ENCODE measurements at places on chromosomes 16 and 17. TPM values are rescaled to one million over a fixed set of nuclear protein-coding genes. Genes with fewer than 3 reads are reported as not detected.

DNA sequence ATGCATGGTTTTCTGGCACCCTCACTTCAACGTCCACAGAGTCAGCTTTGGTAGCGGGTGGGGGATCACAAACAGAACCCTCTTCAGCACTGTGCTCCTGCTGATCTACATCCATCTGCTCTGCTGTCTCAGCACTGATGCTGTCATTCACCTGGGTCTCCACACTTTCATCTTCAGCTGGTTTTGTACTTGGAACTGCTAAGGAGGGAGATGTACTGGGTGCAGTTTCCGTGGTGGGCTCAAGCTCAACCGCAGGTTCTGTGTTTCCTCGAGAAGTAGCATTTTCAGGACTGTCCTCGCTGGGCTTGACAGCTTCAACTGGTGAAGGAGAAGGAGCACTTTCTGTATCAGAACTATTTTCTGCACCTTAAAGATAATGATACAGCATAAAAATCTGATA is 101.8 kb downstream of the TTC19 start:
- DNase-seq: no peak

DNA sequence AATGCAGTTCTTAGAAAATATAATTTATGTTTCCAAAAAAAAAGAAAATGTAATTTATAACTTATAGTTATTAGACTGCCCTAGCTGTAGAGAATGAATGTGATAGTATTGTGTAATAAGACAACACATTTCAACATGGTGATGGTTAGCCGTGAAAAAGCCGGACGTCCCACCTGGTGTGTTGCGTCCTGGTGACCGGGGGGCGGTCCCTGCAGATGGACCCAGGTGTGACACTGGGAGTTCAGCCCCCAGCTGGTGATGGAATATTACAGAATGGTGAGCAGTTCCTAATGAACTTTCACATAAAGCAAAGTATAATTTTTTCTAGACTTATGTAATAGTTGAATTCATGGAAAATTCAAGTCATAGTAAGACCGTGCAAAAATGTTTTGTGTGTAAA is 132.8 kb downstream of the LAT start:
- DNase-seq: no peak

DNA sequence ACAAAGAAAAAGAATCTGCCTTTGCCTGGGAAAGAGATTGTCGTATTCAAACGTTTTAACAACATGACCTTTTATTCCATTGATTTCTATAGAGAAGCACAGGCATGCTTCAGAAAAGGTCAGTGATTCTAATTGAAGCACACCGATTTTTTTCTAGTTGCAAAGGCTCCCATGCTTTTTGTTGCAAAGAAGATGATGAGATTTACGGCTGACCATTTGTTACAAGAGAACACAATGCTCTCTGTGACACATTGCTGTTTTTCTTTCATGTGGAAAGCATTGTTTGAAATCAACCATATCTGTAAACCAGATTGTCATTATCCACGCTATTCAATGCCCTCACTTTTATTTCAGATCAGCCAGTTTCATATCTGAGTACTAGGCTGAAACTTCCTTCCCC is 99.8 kb downstream of the NLK start:
- no peak for DNase-seq

GRCh38 chr17:46163316-46163715 is 29.9 kb downstream of the KANSL1 start:
- no peak for DNase-seq

DNA sequence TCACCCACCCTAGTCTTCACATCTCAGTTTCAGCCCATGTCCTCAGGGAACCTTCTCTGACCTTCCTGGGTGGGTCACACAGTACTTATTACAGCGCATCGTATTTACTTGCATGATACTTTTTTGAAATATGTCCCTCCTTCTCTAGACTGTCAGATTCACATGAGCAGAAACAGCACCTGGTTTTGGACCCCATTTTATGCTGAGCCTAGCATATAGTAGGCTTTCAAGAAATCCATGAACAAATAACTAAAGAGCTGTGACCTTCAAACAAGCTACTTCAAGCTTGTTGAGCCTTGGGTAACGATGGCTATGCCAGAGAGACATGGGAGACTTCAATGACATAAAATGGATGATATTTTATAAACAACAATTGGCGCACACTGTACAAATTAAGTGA is 150.3 kb downstream of the GRIN2A start:
- no peak for DNase-seq

DNA sequence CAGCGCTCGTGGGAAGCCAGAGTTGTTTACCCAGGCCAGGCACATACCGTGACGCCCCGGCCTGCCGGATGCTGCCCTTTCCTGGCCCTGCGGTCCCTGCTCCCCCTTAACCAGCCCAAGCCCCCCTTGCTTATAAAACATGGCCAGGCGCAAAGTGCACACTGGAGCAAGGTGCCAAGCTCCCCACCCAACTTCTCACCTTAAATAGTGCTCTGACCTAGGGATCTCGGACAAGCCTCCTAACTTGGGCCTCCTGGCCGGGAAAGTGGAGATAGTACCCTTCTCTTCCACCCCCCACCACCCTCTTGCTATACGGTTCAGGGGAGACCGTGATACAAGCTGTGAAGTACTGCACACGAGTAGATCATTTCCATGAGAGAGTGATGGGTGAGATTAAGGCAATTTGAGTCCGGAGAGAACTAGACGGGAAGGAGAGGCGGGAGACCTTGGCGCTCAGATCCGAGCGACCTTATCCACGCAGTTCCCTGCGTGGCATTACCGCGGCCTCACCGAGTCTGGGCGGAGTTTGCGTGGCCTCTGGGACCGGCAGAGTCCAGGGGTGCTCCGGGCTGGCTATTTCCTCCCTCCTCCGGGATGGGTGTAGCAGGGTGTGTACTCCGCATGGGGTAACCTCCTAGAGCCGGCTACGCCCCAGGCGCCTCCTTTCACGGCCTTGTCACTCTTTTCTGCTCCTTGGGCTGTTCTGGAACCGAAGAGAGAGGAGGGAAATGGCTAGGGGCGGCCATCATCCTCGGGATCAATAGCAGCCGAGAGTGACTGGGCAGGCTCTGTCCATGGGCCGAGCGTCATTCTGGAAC is 4.4 kb upstream of the LHX1 start:
- DNase-seq: no peak

DNA sequence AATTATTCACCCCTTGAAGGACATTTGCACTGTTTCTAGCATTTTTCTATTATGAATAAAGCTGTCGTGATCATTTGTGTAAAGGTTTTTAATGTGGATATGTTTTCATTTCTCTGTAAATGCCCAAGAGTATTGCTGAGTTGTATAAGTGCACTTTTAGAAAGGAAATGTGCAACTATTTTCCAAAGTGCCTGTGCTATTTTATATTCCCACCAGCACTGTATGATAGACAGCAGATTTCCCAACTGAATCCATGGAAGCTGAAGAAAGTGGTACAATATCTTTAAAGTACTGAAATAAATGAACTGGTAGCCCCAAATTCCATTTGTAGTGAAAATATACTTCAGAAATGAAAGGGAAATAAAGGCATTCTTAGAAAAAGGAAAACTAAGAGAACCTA is 238.4 kb downstream of the BCAS3 start:
- no peak for DNase-seq

GRCh38 chr16:14489460-14489859 is 140.6 kb downstream of the PARN start:
- no peak for DNase-seq

- no peak for DNase-seq
Observed at GRCh38 chr16:85729452-85730185, 21.3 kb downstream of the C16orf74 start.

GRCh38 chr17:75826561-75827307 is 17.5 kb downstream of the UNC13D start:
- DNase-seq: no peak

GRCh38 chr17:45335721-45336120 is 18.9 kb upstream of the MAP3K14 start:
- no peak for DNase-seq

GRCh38 chr17:8849311-8850041 is 18.0 kb downstream of the PIK3R6 start:
- DNase-seq: no peak

GRCh38 chr17:78151514-78152008 is 5.4 kb downstream of the C17orf99 start:
- DNase-seq: no peak

DNA sequence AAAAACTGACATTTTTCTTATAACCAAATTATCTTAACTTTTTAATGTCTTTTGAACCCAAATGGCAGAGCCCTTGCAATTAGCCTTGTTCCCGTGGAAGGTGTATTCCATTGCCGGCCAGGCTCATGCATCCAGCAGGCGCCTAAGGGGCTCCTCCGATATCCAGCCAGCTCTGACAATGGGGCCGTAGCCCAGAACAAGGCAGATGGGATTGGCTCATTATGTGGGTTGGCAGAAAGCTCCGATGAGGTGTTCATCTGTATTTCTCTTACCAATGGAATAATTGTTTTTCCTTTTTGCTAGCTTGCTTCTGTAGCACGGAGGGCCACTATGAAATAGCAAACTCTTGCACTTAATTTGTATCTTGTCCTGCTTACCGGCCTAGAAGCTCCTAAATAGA is 208.2 kb upstream of the CHMP6 start:
- DNase-seq: no peak

DNA sequence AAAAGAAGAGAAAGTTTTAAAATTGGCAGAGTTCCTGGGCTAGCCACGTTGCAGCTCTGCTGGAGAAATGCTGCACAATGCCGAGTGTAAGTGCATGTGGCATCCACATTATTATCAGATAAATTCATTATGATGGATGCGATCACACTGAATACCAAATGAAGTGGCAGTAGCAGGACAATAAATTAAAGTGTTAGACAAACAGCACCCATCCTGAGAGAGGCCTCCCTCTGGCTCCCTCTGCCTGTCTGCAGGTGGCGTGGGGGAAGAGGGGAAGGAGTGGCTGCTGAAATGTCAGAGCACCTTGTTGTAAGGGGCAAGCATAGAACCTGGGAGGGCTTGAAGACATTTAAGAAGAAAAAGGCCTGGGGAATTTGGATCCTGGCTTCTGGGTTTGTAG is 324.1 kb downstream of the HAPSTR1 start:
- DNase-seq: no peak

GRCh38 chr16:2896480-2897010 is 13.5 kb downstream of the FLYWCH2 start:
- no peak for DNase-seq

GRCh38 chr16:1152123-1152638 is 725 bp upstream of the CACNA1H start:
- DNase-seq: no peak

GRCh38 chr17:40417258-40417608 is 463 bp downstream of the TOP2A start:
- peak; percentile 45 for DNase-seq

Gene C17orf58
- total RNA-seq: 27.9 TPM

Gene SP6
- 0.23 TPM for total RNA-seq

Gene CD79B
- not detected for total RNA-seq

Gene SLC47A1
- not detected for total RNA-seq

Gene MRPL27
- 97.9 TPM for total RNA-seq

Gene NDUFAF8
- total RNA-seq: 75.5 TPM
